ENCODE measurements at places on chromosomes 7 and 10. TPM values are rescaled to one million over a fixed set of nuclear protein-coding genes. Genes with fewer than 3 reads are reported as not detected.
A peak's percentile ranks its signal among the peaks of the same experiment; 100 is the strongest.

Gene KEL
- total RNA-seq: 71.3 TPM

Gene FAM200A
- 6.5 TPM for total RNA-seq

- no peak for DNase-seq
- no peak overlapping the region for H3K27ac ChIP-seq
- H3K27me3 ChIP-seq: no peaks in the 10 kb centered on the region
- H3K36me3 ChIP-seq: no peaks in the 10 kb centered on the region
- H3K4me3 ChIP-seq: no peak overlapping the region
These were observed 67.1 kb downstream of the CUBN start for GRCh38 chr10:17062493-17062892.

DNA sequence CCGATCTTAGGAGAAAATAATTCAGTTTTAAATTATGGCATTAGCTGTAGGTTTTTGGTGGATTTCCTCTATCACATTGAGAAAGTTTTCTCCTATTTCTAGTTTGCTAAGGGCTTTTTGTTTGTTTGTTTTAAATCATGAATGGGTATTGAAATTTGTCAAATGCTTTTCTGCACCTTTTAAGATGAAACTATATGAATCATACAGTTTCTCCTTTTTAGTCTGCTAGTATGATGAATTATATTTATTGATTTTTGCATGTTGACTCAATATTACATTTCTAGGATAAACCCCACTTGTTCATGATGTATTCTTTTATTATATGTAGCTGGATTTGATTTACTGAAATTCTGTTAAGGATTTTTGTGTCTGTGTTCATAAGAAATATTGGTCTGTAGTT, 70.3 kb upstream of the PIP4K2A start:
- no peak for DNase-seq
- H3K27me3 ChIP-seq: no peaks in the 10 kb centered on the region
- no peaks in the 10 kb centered on the region for H3K36me3 ChIP-seq
- H3K4me3 ChIP-seq: no peak overlapping the region
- H3K4me1 ChIP-seq: no peaks in the 10 kb centered on the region

DNA sequence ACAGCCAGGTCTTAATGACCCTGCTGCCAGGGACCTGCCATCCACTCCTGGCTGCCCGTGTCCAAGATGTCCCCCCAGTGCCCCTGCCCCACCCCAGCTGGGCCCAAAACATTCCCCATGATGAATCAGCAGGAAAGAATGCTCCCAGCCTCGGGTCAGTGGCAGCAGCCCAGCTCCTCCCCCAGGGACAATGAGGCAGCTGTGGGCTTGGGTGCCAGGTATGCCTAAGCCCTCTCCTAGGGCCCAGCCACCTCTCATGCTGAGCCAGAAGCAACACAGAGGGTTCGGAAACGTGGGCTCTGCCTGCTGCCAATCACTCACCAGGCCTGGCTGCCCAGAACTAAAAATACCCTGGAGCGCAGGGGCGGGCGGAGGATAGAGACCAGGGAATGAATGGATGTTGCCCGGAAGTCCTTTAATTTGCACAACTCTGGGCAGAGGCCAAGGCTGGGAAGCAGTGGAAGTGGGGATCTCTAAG, 1.5 kb upstream of the LOXL4 start:
- H3K27ac ChIP-seq: no peak overlapping the region
- no peaks in the 10 kb centered on the region for H3K36me3 ChIP-seq
- H3K4me1 ChIP-seq: peaks cover 5% of the 10 kb centered on the region
- no peak overlapping the region for H3K4me3 ChIP-seq

- no peaks in the 10 kb centered on the region for H3K36me3 ChIP-seq
- H3K27me3 ChIP-seq: peaks cover 19% of the 10 kb centered on the region
- DNase-seq: peak; percentile 92
- H3K4me3 ChIP-seq: no peak overlapping the region
- no peaks in the 10 kb centered on the region for H3K4me1 ChIP-seq
These were observed 2.0 kb upstream of the SFTPA2 start for GRCh38 chr10:79562135-79562756.
